ENCODE measurements at places on chromosomes 6 and 20.
A peak's percentile ranks its signal among the peaks of the same experiment; 100 is the strongest.

DNA sequence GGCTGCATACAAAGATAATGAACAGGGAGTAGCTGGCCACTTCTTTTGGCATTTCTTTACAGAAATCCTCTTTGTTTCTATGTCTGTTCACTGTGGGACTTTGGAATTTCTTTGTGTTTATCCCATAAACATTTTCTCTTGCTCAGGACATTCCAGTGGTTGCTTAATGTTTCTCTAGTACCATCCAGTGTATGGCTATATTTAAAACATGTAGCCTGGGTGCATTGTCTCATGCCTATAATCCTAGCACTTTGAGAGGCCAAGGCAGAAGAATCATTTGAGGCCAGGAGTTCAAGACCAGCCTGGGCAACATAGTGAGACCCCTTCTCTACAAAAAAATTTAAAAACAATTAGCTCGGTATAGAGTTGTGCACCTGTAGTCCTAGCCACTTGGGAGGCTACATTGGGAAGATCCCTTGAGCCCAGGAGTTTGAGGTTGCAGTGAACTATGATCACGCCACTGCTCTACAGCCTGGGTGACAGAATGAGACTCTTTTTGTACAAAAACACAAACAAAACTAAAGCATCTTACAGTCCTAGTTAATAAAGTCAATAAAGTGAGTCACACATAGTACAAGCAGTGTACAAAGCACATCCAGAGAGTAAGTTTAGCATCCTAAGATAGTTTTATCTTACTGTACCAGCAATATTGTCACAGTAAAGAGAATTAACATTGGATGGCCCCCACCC, 63.3 kb downstream of the ZFAND3 start:
- no peak for DNase-seq

GRCh38 chr6:136873748-136874147, 48.4 kb upstream of the SLC35D3 start:
- DNase-seq = peak; percentile 26

DNA sequence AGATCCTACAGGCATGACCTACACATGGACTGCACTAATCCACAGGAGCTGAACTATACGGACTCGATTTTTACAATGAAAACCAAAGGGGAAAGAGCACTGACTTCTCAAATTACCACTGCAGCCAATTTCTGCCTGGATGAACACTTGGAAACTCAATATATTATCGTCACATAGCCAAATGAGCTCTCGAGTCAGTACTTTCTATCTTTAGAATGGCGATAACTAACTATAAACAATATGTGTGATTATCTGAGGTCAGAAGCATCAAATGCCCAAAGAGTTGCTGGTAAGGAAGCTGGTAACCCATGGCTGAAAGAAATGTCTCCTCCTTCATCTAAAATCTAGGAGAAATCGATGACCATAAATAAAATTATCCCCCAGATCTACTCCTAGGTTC, 86.7 kb downstream of the KIF16B start:
- no peak for DNase-seq

DNA sequence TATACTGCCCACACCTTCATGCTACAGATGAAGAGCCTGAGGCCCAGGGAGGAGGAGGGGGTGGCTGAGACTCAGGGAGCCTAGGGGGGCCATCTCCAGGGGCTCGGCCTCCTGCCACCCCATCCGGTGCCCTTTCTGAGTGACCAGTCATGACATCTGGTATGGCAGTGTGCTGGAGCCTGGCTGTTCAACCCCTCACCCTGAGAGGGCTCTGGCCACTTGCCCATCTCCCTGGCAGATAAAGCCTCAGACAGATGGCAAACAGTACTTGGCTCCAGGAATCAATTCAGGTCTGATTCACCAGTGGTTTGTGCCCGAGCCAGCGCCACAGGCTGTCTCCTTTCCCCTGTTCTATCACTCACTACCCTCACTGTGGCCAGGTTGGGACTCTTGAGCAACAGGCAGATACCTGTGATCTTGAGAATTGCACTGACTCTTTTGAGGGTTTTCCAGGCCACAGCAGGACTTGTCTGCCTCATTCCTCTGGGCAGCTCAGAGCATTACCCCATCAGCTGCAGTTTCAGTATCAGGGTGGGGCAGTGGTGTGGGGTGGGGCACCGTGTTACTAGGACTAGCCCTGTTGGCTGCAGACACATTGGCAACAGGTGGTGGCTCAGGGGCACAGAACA, 22.8 kb downstream of the SRSF3 start:
- peak; percentile 51 for DNase-seq

- no peak for DNase-seq
These were observed 90.1 kb upstream of the SUPT3H start for GRCh38 chr6:45467853-45468252.

DNA sequence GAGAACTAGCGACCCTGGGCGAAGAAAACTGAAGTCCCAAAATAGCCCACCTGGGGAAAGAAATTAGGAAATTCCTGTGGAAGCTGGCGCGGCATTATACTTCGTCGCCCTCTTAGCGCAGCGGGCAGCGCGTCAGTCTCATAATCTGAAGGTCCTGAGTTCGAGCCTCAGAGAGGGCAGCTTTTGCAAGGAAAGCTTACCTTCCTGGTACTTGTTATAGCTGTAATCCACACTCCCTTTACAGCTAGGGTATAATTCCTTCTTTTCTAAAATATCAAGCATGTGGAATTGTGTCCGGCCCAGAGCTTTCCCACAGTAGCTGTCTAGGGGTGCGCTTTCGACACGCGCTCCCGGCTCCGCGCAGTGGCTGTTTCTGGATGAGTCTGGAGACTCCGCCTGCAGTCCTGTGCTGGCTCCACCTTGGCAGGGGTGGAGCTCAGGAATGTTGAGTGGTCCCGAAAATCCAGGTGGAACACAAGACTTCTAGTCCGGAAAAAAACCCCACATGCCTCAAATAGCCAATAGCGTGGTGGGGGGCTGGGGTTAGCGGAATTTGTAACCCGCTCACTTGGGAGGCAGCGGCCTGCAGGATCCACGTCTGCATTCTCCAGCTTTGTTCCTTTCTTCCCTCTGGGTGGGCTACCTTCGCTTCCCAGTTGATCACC, 83.7 kb upstream of the ZNF322 start:
- no peak for DNase-seq

- DNase-seq = no peak
These were observed 17.6 kb upstream of the CDKN1A start for GRCh38 chr6:36660771-36661471.

All from SJCRH30 (cell line).